Right renal pelvis (tissue), 4 donors: ENCODE measurements at places on chromosomes 1 and 21. TPM values are rescaled to one million over a fixed set of nuclear protein-coding genes. Genes with fewer than 3 reads are reported as not detected.

HAO2 gene
- polyA plus RNA-seq = 102 TPM

DNA sequence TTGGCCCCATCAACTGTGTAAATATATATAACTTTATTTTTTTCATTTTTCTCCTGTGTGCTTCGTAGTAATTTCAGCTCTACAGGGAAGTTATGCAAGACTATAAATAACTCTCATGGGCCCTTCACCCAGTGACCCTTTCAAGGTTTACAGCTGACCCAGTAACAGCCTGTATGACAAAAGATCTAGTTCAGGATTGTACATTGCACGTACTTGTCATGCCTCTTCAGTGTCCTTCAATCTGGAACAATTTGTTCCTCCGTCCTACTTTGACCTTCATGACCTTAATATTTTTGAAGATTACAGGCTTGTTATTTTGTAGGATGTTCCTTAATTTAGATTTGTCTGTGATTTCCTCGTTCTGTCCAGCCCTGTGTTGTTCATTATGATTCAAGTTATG, 40.5 kb downstream of the BRINP2 start:
- DNase-seq = no peak

CDC14A gene
- polyA plus RNA-seq = 29.4 TPM

GRCh38 chr1:158978730-158979129, 31.0 kb upstream of the IFI16 start:
- DNase-seq = no peak

LHX4 gene
- polyA plus RNA-seq = 2.2 TPM

GRCh38 chr1:8104278-8105236, 78.4 kb upstream of the ERRFI1 start:
- DNase-seq = no peak

ZFP69B gene
- 4.8 TPM for polyA plus RNA-seq

DNA sequence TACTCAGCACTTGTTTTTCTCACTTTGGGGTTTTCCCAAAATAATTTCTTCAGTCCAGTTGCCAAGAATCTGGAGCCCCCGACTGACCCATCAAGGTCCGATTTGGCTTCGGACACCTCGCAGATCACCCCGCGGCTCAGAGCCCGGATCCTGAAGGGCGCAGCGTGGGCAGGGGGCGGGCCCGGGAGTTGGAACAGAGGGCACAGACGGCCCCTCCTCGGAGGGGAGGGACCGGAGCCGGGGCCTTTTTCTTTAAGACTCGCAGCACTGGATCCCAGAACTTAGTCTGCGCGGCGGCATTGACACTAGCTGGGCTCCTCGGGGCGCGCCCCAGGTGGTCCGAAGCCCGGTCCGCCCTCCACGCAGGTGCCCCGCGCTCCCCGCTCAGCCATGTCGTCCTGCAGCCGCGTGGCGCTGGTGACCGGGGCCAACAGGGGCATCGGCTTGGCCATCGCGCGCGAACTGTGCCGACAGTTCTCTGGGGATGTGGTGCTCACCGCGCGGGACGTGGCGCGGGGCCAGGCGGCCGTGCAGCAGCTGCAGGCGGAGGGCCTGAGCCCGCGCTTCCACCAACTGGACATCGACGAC, at the start of gene CBR3:
CBR3 (plus strand) TSS at position 277 of the 588 bp plus-strand sequence; CDS start at position 391, 114 bp downstream.
- DNase-seq = no peak

GRCh38 chr1:54985556-54985955, 5.1 kb downstream of the TMEM61 start:
- no peak for DNase-seq

- no peak for DNase-seq
Measured at GRCh38 chr1:230087028-230087716, 20.1 kb downstream of the GALNT2 start.

DNA sequence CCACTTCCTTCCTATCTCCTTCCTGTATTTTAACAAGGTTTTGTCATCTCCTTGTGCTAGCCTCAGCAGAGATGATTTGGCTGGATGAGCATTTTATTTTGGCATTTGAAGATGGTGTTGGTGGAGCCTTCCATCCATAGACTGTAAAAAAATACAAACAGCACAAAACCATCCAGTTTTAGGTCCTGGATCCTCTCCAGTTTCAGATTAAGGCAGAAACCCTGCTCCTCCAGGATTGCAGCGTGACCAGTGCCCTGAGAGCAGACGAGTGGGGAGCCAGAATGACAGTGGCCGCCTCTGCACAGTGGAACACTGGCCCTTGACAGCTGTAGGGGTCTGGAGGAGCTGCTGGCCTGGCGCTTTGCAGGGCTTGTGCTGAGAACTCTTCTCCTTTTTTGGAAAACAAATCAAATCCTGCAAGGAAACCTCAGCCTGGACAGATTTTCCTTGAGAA, 72.2 kb upstream of the GADD45A start:
- no peak for DNase-seq

- no peak for DNase-seq
Measured at GRCh38 chr1:181349512-181349911, 133.8 kb upstream of the CACNA1E start.

GRCh38 chr1:75542818-75543570, 67.9 kb downstream of the SLC44A5 start:
- no peak for DNase-seq

DNA sequence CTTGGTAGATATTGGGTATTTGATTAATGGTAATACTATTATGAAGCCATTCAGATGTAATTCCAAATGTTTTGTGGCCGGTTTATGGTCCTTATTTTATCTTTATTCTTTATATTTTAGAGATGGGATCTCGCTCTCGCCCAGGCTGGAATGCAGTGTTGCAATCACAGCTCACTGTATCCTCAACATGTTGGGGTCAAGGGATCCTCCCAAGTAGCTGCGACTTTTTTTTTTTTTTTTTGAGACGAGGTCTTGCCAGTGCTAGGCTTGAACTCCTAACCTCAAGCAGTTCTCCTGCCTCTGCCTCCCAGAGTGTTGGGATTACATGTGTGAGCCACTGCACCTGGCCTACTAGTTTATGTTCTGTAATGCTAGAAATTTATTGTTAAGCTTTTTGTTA, 4.7 kb downstream of the DDI2 start:
- no peak for DNase-seq

- no peak for DNase-seq
Measured at GRCh38 chr21:46480466-46480865, 21.8 kb downstream of the DIP2A start.

DNA sequence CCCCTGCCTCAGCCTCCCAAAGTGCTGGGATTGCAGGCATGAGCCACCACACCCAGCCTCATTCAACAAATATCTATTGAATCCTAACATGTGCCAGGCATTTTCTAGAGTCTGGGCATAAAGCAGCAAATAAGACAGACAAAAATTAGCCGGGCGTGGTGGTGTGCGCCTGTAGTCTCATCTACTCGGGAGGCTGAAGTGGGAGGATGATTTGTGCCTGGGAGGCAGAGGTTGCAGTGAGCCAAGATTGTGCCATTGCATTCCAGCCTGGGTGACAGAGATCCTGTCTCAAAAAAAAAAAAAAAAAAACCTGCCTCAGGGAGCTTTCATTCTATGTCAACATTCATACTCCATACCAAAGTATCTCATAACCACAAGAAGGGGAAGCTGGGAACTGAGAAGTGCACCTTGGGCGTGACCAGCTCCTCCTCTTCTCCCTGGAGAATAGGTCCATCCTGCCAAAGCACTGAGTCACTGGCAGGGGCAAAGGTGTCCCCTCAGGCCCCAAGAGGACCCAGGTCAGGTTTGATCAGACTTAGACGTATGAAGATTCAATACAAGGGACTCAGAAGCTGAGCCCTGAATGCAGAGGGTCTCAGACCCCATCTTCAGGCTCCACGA, 36.8 kb upstream of the PPP1R15B start:
- no peak for DNase-seq

- DNase-seq = no peak
Measured at GRCh38 chr1:241637604-241638003, 2.6 kb downstream of the CHML start.

IQGAP3 gene
- polyA plus RNA-seq = 11.6 TPM

LAMC2 gene
- polyA plus RNA-seq = 6.0 TPM

- DNase-seq = no peak
Measured at GRCh38 chr1:235047331-235047871, 81.2 kb downstream of the TOMM20 start.

SLC35F3 gene
- polyA plus RNA-seq = 0.66 TPM

GRCh38 chr1:166974647-166975345, 544 bp downstream of the ILDR2 start:
- DNase-seq = no peak

DNA sequence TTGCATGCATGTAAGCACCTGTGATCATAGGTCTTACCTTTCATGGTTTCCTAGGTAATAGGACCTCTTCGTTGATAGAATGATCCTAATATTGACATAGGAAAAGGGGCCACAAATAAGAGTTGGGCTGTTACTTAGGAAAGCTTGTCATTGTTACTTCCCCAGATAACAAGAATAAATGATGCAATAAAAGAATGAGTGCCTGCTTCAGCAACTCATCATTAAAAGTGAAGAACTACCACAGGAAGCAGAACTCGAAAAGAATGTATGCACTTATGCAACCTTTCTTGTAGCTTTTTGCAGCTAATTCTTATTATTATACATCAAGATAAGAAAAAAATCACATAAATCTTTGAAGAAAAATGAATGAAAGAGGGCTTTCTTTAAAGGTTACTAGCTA, 548.6 kb downstream of the LTN1 start:
- no peak for DNase-seq

DNA sequence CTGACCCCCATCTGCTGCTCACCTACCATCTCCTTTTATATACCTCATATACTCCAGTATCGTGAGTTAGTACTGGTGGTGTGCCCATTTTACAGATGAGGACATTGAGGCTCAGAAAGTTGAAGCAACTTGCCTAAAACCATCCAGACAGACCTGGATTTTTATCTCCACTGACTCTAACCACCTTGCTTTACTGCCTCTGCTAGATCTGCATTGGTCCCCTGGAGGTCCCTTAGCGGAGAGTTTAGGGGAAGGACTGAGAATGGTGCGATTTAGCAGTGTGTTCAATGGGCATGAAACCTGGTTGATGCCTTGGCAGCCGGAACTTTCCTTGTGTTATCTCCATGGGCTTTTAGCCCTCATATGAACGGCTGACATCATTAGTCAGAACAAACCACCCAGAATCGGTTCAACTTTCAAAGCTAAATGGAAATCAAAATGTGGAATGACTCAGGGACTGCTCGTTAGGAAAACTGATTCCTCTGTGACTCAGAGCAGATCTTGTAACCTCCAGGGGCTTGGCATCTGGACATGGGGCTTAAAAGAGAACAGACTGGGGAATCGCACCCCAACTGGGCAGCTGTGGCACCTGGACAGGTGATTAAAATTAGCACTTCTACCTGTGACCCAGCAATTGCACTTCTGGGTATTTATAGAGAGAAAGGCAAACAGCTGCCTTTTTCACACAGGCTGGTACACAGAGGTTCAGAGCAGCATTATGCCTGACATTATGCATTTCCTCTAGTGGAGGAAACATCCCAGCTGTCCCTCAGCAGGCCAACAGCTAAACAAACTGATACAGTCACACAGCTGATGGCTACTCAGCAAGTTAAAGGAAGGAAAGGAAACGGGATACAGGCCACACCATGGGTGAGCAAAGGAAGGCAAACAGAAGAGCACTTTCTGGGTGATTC, 25.3 kb downstream of the TMEM51 start:
- no peak for DNase-seq

GRCh38 chr1:63904826-63905225, 131.0 kb downstream of the ROR1 start:
- DNase-seq = no peak

SLC25A33 gene
- polyA plus RNA-seq = 5.1 TPM
